ENCODE measurements at places on chromosomes 7 and 10. TPM values are rescaled to one million over a fixed set of nuclear protein-coding genes. Genes with fewer than 3 reads are reported as not detected.

The PAPOLB gene
- total RNA-seq, result 0.16 TPM

The TNS3 gene
- total RNA-seq, result 128 TPM

The CALHM1 gene
- total RNA-seq, result not detected

The MMP21 gene
- not detected for total RNA-seq

The CALML3 gene
- total RNA-seq, result 0.12 TPM

The WEE2 gene
- not detected for total RNA-seq

The CUTC gene
- total RNA-seq, result 15.1 TPM

The PIP gene
- not detected for total RNA-seq

The MTERF1 gene
- 13.0 TPM for total RNA-seq

The CYP2W1 gene
- not detected for total RNA-seq

The A1CF gene
- total RNA-seq, result not detected

The MEOX2 gene
- total RNA-seq, result 4.5 TPM

The GLRX3 gene
- 40.7 TPM for total RNA-seq

The LBX1 gene
- not detected for total RNA-seq

The TUBB8 gene
- total RNA-seq, result not detected

The TLX1 gene
- not detected for total RNA-seq

The HOXA11 gene
- total RNA-seq, result not detected

Data from hair follicle dermal papilla cell (primary cell).